ENCODE measurements at places on chromosomes 2 and 18.

DNA sequence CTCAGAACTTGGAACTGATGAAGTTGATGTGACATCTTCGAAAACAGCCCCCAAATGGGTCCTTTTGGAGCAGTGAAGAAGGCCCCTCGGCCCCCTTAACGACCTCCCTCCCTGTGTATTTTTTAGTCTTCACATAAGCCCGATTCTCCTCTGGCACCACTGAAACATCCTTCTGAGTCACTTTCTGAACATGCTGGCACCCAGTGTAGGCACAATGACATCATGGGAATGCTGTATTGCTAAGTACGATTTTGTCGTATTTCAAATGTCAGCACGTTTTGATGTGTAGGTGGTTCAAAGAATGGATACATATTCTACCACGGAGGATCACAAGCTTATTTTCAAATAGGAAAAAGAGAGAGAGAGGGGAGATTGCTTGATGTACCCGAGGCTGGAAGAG is 111.7 kb upstream of the RIOK3 start:
- H3K4me3 ChIP-seq: no peak overlapping the region
- no peak for DNase-seq
- H3K27ac ChIP-seq: no peak overlapping the region

GRCh38 chr2:47890711-47891368 is 15.5 kb downstream of the FBXO11 start:
- H3K4me1 ChIP-seq: peaks cover 29% of the 10 kb centered on the region
- no peak for DNase-seq
- H3K27ac ChIP-seq: no peak overlapping the region

- peaks cover 9% of the 10 kb centered on the region for H3K27me3 ChIP-seq
- no peaks in the 10 kb centered on the region for H3K36me3 ChIP-seq
- DNase-seq: no peak
- no peak overlapping the region for H3K27ac ChIP-seq
- no peaks in the 10 kb centered on the region for H3K4me1 ChIP-seq
These were observed 521.2 kb downstream of the SLC4A3 start for GRCh38 chr2:220148471-220149248.

GRCh38 chr2:85655961-85656417 is 12.0 kb downstream of the SFTPB start:
- H3K4me3 ChIP-seq: no peak overlapping the region
- no peak overlapping the region for H3K27ac ChIP-seq
- H3K27me3 ChIP-seq: no peaks in the 10 kb centered on the region
- H3K36me3 ChIP-seq: peaks cover 29% of the 10 kb centered on the region
- no peaks in the 10 kb centered on the region for H3K4me1 ChIP-seq

GRCh38 chr2:132368191-132368590 is 48.4 kb upstream of the GPR39 start:
- H3K36me3 ChIP-seq: no peaks in the 10 kb centered on the region
- no peak overlapping the region for H3K27ac ChIP-seq
- peaks cover 4% of the 10 kb centered on the region for H3K27me3 ChIP-seq

DNA sequence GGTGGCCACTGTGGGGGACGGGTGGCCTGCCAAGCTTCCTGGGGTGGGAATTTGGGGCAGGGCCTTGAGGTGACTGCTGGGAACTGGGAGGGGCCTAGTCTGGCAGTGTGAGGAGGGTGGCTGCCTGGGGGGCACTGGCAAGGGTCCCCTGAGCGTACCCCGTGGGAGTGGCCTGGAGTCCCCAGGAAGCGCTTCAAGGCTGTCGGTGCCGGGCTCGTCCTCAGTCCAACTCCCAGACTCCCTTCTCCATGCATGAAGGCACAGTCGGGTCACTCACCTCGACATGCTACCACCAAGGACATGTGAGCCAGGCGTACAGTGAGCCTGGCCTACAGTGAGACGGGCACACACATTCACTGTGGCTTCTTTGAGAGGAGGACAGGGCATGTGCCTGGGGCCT is 105.3 kb downstream of the SMIM21 start:
- no peak for DNase-seq
- H3K36me3 ChIP-seq: peaks cover 2% of the 10 kb centered on the region

DNA sequence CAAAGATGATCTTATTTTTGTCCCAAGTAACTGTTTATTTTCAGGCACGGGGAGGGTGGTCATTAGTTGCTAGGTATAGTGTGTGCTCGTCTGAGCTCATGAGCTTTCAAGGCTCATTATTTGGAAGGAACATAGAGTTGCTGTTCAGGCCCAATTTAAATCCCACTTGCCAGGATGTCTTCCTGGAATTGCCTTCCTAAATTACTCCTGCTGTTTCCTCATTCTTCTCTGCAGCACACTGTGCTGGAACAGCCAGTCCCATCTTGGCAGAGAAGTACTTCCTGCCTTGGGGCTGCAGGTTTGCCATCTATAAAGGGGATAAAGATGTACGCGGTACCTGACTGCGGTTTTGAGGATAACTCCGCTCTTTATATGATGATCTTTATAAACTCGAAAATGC is 37.3 kb downstream of the GREB1 start:
- H3K27me3 ChIP-seq: peaks cover 8% of the 10 kb centered on the region
- DNase-seq: no peak
- no peak overlapping the region for H3K27ac ChIP-seq

DNA sequence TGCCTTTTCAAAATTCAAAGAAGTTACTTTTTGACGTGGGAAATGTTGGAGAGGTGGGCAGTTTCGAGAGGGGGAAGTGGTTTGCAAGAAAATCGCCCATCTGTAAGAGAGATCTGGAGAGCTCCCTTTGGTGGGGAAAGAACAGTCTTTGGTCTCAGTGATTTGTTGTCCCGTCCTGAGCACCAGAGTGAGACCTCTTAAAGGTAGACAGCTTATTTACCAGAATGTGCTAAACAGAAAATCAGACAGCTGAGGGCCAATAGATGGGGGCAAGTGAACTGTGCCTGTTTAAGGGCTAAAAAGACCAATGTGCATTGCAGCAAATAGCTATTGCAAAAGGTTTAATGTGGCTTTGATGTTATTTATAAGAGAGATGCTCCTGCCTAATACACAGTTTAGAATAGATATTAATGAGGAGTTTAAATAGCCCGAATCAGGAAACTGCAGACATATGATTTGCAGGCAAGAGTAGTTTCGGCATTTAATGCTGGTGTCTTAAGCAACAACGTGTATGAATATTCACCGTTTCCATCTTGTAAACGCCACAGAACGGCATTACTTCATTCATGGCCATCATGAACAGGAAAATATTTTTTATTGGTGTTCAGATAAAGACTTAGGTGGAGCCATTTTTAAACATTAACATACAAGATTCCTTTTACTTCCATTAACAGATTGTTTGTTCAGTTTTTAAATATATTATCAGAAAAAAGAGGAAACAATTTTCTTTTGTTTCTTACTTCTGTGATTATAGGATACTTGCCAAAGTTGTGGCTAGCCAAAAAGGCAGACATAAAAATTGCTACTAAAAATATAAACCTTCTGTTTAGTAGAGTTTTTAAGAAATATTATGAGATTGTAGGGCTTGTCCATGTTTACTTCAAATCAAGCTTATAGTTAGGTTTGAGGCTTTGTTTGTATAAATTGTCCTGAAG is 29.6 kb downstream of the ARHGAP15 start:
- H3K4me1 ChIP-seq: peaks cover 59% of the 10 kb centered on the region
- H3K27me3 ChIP-seq: no peaks in the 10 kb centered on the region
- peak; percentile 3 for DNase-seq
- H3K36me3 ChIP-seq: peaks cover 23% of the 10 kb centered on the region
- H3K4me3 ChIP-seq: peak overlapping the region; percentile 50
- H3K27ac ChIP-seq: peak overlapping the region; percentile 82

GRCh38 chr2:74498500-74499266 is 720 bp downstream of the LBX2 start:
- peak overlapping the region; percentile 17 for H3K27ac ChIP-seq
- peak; percentile 16 for DNase-seq
- peaks cover 19% of the 10 kb centered on the region for H3K27me3 ChIP-seq
- peaks cover 8% of the 10 kb centered on the region for H3K36me3 ChIP-seq

GRCh38 chr2:227939271-227940027 is 68.0 kb downstream of the DAW1 start:
- H3K4me3 ChIP-seq: no peak overlapping the region
- peaks cover 5% of the 10 kb centered on the region for H3K27me3 ChIP-seq
- no peak for DNase-seq

DNA sequence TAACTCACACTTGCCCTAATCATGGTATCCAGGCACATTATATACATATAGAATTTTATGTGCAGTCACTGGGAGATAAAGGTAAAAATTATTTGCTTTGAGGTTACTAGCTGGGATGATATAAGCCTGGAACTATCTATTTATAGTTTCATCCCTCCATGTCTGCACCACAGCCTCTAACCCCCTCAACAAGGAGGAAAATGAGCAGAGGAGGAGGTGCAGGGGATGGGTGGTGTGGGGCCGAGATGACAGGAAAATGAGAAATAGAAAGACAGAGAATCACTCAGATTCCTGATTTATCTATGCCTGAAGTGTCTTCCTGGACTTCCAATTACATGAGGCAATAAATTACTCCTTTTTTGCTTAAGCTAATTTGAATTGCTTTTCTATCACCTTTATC is 145.2 kb downstream of the PIK3C3 start:
- peaks cover 3% of the 10 kb centered on the region for H3K27me3 ChIP-seq
- no peaks in the 10 kb centered on the region for H3K4me1 ChIP-seq
- H3K4me3 ChIP-seq: no peak overlapping the region
- H3K27ac ChIP-seq: no peak overlapping the region
- DNase-seq: no peak

GRCh38 chr2:2007551-2008501 is 263.5 kb upstream of the PXDN start:
- no peaks in the 10 kb centered on the region for H3K4me1 ChIP-seq
- peaks cover 2% of the 10 kb centered on the region for H3K27me3 ChIP-seq
- no peak for DNase-seq

GRCh38 chr2:127661949-127662510 is 13.3 kb downstream of the LIMS2 start:
- no peaks in the 10 kb centered on the region for H3K36me3 ChIP-seq
- peaks cover 32% of the 10 kb centered on the region for H3K27me3 ChIP-seq
- H3K4me3 ChIP-seq: no peak overlapping the region
- no peak for DNase-seq
- no peak overlapping the region for H3K27ac ChIP-seq
- H3K4me1 ChIP-seq: peaks cover 8% of the 10 kb centered on the region

DNA sequence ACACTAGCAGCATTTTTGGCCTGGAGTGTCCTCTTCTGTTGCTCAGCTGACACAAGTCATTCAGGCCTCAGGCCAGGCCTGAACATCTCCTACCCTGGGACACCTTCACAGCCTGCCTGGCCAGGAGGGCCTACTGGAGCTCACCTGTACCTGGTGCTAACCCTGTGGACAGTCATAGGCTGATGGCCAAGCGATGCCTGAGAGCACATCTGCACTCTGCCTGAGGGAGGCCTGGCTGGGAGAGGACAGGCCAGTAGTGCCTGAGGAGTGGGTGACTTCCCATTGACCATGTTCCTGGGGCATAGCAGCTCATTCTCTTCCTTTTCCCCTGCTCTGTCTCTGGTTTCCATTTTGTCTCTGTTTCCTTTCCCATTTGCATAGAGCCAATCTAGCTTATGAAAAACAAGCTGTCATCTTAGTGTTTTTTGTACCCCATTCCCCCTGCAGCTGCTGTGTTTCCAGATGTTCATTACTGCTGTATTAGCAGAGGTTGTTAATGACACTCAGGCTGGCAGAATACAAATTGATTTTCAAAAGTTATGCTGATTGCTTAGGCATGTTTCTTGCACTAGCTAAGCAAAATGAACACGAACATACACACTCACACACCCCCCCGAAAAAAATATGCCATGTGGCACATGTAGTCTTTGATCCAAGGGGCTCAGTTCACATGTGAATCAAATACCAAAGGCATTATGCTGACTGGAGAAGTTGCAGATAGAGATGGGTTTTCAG is 149.7 kb upstream of the HS6ST1 start:
- peaks cover 2% of the 10 kb centered on the region for H3K27me3 ChIP-seq

DNA sequence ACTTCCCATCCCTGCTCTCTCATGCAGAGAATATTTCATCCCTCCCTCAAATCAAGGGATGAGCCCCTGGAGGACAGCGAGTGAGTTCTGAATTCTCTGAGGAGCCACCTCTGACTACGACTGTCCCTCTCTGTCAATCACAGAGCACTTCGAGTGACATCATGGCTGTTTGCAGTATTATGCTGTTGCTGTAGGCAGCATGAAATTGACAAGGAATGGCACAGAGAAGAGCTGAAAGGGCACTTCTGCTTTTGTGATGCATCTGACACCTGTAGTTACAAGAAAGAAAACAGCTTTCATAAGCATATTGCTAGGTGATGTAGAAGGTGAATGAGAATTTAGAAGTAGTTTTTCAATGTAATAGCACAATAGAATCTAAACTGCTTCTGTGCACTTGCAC is 166.9 kb downstream of the ARHGAP15 start:
- H3K4me1 ChIP-seq: peaks cover 20% of the 10 kb centered on the region
- DNase-seq: no peak
- no peaks in the 10 kb centered on the region for H3K27me3 ChIP-seq
- H3K27ac ChIP-seq: peak overlapping the region; percentile 80

DNA sequence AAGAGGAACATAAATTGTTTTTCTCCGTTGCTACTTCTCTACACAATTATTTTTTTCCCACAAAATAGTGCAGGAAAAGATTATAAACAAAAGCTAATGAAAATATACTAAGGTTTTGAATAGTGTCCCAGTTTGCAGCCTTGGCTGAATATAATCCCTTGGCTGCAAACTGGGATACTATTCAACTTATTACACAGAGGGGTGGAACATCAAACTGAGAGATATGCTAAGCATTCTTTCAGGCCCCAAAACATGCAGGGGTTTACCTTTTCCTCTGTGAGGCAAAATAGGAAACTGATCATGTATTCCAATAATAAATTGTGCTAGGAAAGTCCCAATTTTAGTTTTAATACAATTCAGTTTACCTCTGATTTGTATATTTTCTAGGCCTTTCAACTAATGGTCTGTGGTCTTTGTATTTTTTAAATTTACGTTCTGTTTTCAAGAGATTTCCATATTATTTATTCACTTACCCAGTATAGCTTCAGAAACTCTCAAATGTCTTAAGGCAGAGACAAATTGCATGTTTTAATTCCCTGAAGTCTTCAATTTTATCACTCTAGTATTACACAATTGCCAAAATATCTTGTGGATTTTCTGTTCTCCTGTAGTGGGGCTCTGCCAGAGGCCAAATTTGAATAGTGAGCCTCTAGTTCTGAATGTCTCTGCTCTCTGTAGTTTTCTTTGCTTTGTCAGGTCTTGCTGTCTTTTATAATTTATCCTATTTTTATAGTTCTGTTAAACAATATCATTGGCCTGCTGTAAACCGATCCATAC is 63.9 kb downstream of the PPP1R1C start:
- peaks cover 1% of the 10 kb centered on the region for H3K27me3 ChIP-seq
- H3K27ac ChIP-seq: no peak overlapping the region
- H3K4me3 ChIP-seq: no peak overlapping the region
- no peaks in the 10 kb centered on the region for H3K36me3 ChIP-seq
- no peak for DNase-seq
- H3K4me1 ChIP-seq: no peaks in the 10 kb centered on the region

- peaks cover 3% of the 10 kb centered on the region for H3K27me3 ChIP-seq
- no peaks in the 10 kb centered on the region for H3K4me1 ChIP-seq
- no peak overlapping the region for H3K27ac ChIP-seq
- H3K4me3 ChIP-seq: no peak overlapping the region
- DNase-seq: no peak
These were observed 10.8 kb downstream of the PROM2 start for GRCh38 chr2:95284886-95285541.
